ENCODE measurements at places on chromosomes 4 and X. TPM values are rescaled to one million over a fixed set of nuclear protein-coding genes. Genes with fewer than 3 reads are reported as not detected.

GRCh38 chr4:1238676-1239000 lies 10.3 kb downstream of the CTBP1 start:
- no peak for DNase-seq

- no peak for DNase-seq
Observed at GRCh38 chr4:106284227-106284626, 31.8 kb downstream of the TBCK start.

GRCh38 chrX:17984415-17984814 lies 123.3 kb upstream of the RAI2 start:
- DNase-seq: no peak

- DNase-seq: peak; percentile 90
Observed at GRCh38 chr4:21888195-21888976, 60.2 kb downstream of the KCNIP4 start.

GRCh38 chr4:137274404-137274803 lies 257.9 kb downstream of the PCDH18 start:
- DNase-seq: no peak

The ZFYVE28 gene
- polyA plus RNA-seq: 1.0 TPM

The TFE3 gene
- 38.8 TPM for polyA plus RNA-seq

DNA sequence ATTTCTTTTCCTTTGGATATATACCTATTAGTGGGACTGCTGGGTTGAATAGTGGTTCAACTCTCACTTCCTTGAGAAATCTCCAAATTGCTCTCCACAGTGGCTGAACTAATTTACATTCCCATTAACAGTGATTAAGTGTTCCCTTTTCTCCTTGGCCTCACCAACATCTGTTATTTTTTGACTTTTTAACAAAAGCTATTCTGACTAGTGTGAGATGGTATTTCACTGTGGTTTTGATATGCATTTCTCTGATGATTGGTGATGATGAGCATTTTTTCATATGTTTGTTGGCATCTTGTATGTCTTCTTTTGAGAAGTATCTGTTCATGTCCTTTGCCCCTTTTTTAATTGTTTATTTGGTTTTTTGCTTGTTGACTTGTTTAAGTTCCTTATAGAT lies 413.0 kb downstream of the MAPK10 start:
- DNase-seq: no peak

- DNase-seq: no peak
Observed at GRCh38 chr4:26862381-26862915, 1.8 kb downstream of the STIM2 start.

DNA sequence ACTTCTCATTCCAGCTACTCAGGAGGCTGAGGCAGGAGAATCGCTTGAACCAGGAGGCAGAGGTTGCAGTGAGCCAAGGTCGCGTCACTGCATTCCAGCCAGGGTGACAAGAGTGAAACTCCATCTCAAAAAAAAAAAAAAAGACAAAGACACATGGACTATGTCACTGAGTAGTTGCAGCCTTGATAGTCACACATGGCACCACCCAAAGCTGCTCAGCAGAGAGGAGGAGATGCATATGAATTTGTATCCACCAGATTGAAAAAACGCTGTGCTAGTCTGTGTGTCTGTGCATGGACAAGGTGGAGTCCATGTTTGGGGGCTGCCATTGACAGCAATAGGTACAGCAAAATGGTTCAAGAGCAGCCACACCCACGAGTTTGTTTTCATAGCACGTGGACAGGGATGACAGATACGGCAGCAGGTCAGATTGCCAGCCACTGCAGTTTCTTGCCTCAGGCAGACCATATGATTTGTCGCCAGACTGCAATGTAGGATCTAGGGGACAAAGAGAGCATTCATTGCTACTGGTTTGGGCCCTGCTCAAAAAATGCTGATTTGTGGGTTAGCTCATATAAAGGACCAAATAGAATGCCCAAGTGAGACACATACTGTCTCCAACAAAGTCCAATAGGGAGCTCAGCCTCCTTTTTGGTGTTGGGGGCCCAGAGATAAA lies 89.9 kb downstream of the CEP135 start:
- DNase-seq: no peak

- no peak for DNase-seq
Observed at GRCh38 chr4:6257247-6258025, 12.2 kb upstream of the WFS1 start.

The MSN gene
- polyA plus RNA-seq: 212 TPM

All from foreskin keratinocyte (primary cell).